ENCODE measurements at places on chromosomes 6 and 20. TPM values are rescaled to one million over a fixed set of nuclear protein-coding genes. Genes with fewer than 3 reads are reported as not detected.

PTK6 gene
- 70.0 TPM for total RNA-seq

DNA sequence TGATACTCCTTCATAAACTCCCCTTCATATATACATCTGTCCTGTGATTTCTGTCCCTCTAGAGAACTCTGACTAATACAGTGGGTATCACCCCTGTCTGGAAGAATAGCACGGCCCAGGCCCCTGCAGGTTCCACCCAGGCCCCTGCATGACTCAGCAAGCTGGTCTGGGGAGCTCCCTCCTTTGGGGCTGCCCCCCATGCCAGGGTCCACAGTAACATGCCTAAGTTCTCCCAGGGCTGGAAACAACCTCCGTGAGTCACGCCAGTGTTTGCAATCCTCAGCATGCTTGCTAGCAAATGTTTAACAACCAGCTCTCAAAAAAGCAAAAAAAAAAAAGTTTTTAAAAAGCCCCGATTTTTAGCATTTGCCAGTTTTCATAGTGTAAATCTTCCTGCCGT lies 134.3 kb upstream of the CDH4 start:
- DNase-seq = no peak

- no peak for DNase-seq
These were observed 14.0 kb downstream of the IGF2R start for GRCh38 chr6:159982731-159983506.

GRCh38 chr6:12328701-12329100 lies 38.5 kb downstream of the EDN1 start:
- no peak for DNase-seq

- DNase-seq = no peak
These were observed 59.2 kb downstream of the PTPRA start for GRCh38 chr20:2932498-2932897.

WFDC10B gene
- total RNA-seq = not detected

- DNase-seq = no peak
These were observed 38.0 kb downstream of the HIVEP2 start for GRCh38 chr6:142906945-142907470.

TENT5A gene
- 22.8 TPM for total RNA-seq

XKR7 gene
- total RNA-seq = not detected

ADISSP gene
- 8.4 TPM for total RNA-seq

DNA sequence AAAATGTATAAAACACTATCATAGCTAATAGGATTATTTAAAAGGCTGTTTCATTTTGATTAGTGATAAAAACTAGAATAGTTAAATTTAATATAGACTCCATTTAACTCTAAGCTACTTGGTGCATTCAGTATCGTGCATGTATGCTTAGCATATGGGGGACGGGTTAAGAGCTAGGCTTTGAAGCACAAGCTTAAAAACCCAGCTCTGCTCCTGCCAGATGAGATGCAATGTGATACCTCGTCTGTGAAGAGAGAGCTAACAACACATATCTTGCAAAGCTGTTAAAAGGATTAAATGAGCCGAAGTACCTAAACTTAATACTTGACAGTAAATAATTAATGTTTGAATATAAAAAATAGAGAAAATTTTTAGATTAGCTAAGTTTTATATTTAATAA lies 42.2 kb downstream of the DTNBP1 start:
- DNase-seq = no peak

GRCh38 chr6:131916847-131917246 lies 34.3 kb downstream of the CCN2 start:
- no peak for DNase-seq

CRISP2 gene
- 0.59 TPM for total RNA-seq

GRCh38 chr6:66556936-66557335 lies 849.9 kb upstream of the EYS start:
- no peak for DNase-seq

Data from suprapubic skin (tissue), 4 donors.